ENCODE measurements at places on chromosomes 1 and 21. TPM values are rescaled to one million over a fixed set of nuclear protein-coding genes. Genes with fewer than 3 reads are reported as not detected.

NCAM2 gene
- 0.13 TPM for total RNA-seq

CHIA gene
- not detected for total RNA-seq

DNA sequence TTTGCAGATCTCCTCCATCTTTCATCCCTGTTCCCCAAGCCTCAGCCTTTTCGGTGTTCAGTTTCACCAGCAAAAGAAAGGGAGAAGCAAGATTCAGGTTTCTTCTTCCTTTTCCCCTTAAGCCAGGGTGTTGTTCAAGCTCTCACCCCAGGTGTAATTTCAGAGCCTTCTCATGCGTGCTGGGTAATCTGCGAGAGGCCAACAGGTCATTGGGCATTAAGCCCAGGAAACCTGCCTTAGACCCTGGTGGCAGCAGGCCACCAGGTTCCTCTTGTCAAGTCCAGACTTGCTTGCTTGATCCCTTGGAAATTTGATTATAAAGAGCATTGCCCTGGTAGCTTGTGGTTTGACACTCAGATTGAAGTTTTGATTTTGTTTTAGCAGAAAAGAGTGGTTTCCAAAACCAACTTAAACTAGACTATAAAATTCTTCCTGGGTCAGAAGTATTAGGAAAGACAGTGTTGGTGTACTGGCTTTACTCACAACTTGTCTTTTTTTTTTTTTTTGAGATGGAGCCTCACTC, 6.9 kb downstream of the AKR1A1 start:
- H3K27me3 ChIP-seq: no peaks in the 10 kb centered on the region
- peaks cover 7% of the 10 kb centered on the region for H3K4me1 ChIP-seq

OR2L3 gene
- not detected for total RNA-seq

PDC gene
- total RNA-seq: not detected

ETNK2 gene
- not detected for total RNA-seq

GRCh38 chr1:231376101-231376500, 38.0 kb downstream of the SPRTN start:
- H3K27ac ChIP-seq: no peak overlapping the region
- no peaks in the 10 kb centered on the region for H3K27me3 ChIP-seq
- no peaks in the 10 kb centered on the region for H3K36me3 ChIP-seq
- H3K4me1 ChIP-seq: peaks cover 10% of the 10 kb centered on the region
- no peak overlapping the region for H3K4me3 ChIP-seq
- no peak for DNase-seq

SELP gene
- total RNA-seq: not detected

- no peak overlapping the region for H3K4me3 ChIP-seq
- no peak for DNase-seq
- H3K4me1 ChIP-seq: peaks cover 3% of the 10 kb centered on the region
- H3K27ac ChIP-seq: no peak overlapping the region
- no peaks in the 10 kb centered on the region for H3K36me3 ChIP-seq
These were observed 36.0 kb upstream of the COL6A2 start for GRCh38 chr21:46061950-46062349.

ENAH gene
- total RNA-seq: 0.40 TPM

GRCh38 chr21:29145852-29146453, 15.5 kb downstream of the MAP3K7CL start:
- no peak overlapping the region for H3K4me3 ChIP-seq
- H3K27ac ChIP-seq: no peak overlapping the region
- H3K27me3 ChIP-seq: no peaks in the 10 kb centered on the region
- H3K36me3 ChIP-seq: no peaks in the 10 kb centered on the region
- H3K4me1 ChIP-seq: no peaks in the 10 kb centered on the region
- DNase-seq: no peak

NCMAP gene
- total RNA-seq: not detected

- no peaks in the 10 kb centered on the region for H3K36me3 ChIP-seq
- H3K4me3 ChIP-seq: no peak overlapping the region
- no peaks in the 10 kb centered on the region for H3K27me3 ChIP-seq
These were observed 488.7 kb upstream of the USP24 start for GRCh38 chr1:55703726-55704363.

DNA sequence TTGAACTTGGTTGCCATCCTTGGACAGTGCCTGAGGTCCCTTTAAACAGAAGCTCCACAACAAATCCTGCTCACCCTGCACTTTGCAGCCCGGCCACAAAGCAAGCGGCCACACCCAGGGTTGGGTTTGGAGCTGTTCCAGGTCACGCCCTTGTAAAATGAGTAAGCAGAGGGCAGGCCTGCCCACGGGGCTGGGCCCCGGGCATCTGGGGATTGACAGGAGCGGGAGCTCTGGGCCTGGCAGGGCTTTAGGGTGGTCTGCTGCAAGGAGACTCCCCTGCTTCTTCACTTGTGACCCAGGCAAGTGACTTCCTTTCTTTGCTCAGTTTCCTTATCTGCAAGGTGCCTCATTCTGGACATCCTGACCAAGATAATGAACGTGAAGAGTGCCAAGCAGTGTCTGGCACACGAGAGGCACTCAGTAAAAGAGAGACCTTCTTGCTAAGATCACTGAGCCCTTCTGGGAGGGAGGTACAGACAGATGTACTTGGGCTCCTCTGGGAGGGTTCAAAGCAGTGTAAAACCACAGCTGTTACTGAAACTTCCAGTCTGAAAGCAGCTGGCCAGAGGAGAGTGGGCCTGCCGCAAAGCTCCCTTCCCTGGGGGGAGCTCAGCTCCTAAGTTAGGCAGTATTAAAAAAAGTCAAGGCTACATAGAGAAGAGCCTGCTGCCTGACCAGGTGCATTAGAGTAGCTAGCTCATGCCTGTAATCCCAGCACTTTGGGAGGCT, 2.6 kb downstream of the E2F2 start:
- peak overlapping the region; percentile 89 for H3K27ac ChIP-seq
- H3K36me3 ChIP-seq: no peaks in the 10 kb centered on the region
- peak overlapping the region; percentile 85 for H3K4me3 ChIP-seq
- peaks cover 74% of the 10 kb centered on the region for H3K4me1 ChIP-seq
- H3K27me3 ChIP-seq: no peaks in the 10 kb centered on the region

DNA sequence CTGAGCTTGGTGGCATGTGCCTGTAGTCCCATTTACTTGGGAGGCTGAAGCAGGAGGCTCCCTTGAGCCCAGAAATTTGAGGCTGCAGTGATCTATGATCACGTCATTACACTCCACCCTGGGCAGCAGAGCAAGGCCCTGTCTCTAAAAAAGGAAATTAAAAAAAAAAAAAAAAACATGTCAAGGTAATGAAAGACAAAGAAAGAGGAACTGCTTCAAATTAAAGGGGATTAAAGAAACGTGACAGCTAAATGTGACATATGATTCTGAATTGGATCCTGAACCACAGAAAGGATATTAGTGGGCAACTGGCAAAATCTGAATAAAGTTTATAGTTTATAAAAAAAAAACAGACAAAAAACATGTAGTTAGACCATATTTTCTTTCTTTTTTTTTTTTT, 3.8 kb upstream of the C2CD4D start:
- H3K4me1 ChIP-seq: peaks cover 10% of the 10 kb centered on the region
- no peaks in the 10 kb centered on the region for H3K36me3 ChIP-seq
- DNase-seq: no peak
- no peak overlapping the region for H3K27ac ChIP-seq
- no peaks in the 10 kb centered on the region for H3K27me3 ChIP-seq
- no peak overlapping the region for H3K4me3 ChIP-seq

DNA sequence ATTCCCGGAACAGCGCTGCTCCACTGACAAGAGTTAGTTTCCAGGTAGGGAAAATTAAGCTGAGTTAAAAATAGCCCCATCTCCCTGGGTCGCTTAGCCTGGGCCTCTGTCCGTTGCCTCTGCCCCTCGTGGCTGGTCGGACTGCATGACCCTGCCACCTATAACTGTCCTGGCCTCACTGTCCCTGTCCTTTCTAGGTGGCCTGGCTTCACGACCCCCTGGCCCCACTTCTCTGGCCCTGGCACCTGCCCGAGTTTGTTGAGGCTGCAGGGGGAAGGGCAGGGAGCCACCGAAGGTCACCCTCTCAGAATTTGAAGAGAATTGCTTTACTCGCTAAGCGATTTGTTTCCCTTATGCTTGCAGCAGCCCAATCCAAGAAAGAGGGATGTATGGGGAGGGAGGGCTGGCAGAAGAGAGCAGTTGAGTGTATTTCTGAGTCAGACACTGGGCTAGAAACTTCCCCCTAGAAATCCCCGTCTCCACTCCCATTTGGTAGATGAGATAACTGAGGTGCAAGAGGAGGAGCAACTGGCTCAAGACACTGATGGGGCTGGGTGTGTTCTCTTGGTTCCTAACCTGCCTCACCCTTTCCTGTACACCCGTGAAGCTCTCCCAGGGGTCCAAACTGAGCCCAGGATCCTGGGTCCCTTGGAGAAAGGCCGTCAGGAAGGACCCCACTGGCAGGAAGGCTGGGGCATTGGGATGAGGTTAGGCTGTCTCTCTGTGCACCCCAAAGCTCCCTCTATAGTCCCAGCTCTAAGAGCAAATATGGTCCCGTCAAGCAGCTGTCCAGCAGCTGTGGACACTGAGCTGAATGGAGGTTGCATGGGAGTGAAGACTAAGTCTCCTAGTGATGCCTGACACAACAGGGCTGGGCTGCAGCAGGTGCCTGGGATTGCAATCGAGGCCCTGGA, 2.9 kb upstream of the EDN2 start:
- peak overlapping the region; percentile 69 for H3K27ac ChIP-seq
- no peaks in the 10 kb centered on the region for H3K27me3 ChIP-seq
- 0 out of 2 replicates have a peak overlapping the region, but pooled peaks have one; percentile 45 for H3K4me3 ChIP-seq

PKNOX1 gene
- total RNA-seq: 13.3 TPM

- no peaks in the 10 kb centered on the region for H3K4me1 ChIP-seq
- H3K4me3 ChIP-seq: no peak overlapping the region
- H3K27me3 ChIP-seq: no peaks in the 10 kb centered on the region
- no peak overlapping the region for H3K27ac ChIP-seq
These were observed 485.2 kb downstream of the PLPP3 start for GRCh38 chr1:56094168-56094567.

GRCh38 chr21:45209685-45210284, 77.9 kb downstream of the POFUT2 start:
- H3K4me3 ChIP-seq: no peak overlapping the region
- peak; percentile 33 for DNase-seq

USH2A gene
- not detected for total RNA-seq

GRCh38 chr1:159092036-159092760, 15.6 kb upstream of the AIM2 start:
- H3K27me3 ChIP-seq: peaks cover 4% of the 10 kb centered on the region
- DNase-seq: no peak
- no peaks in the 10 kb centered on the region for H3K4me1 ChIP-seq
- no peak overlapping the region for H3K27ac ChIP-seq

DNA sequence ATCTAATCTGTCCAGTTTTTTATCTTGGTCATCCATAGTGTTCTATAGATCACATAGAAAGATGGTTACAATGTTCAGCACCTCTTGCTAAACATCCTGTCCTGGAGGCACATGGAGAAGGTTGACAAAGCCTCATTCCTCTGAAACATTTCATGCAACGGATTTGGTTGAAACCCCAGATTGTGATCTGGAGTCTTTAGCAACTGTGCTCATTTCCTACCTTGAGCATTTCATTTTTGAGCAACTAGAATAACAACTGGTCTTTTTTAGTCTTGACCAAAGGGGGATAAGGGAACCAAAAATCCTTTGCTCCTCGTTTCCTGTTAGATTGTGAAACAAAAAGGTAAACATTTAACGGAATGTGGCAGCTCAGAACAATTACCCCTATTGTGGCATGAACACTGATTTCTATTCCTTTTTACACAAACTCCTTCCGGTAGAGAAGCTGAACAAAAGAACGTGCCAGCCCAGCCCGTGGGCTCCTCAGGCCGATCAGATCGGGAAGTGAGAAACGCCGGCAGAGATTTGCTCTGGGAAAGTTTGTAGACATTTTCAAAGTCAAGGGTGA, 94.7 kb upstream of the ERRFI1 start:
- H3K27me3 ChIP-seq: no peaks in the 10 kb centered on the region
- H3K4me1 ChIP-seq: peaks cover 10% of the 10 kb centered on the region
- H3K36me3 ChIP-seq: no peaks in the 10 kb centered on the region
- peak overlapping the region; percentile 15 for H3K4me3 ChIP-seq
- peak overlapping the region; percentile 63 for H3K27ac ChIP-seq
- DNase-seq: peak; percentile 23

DNA sequence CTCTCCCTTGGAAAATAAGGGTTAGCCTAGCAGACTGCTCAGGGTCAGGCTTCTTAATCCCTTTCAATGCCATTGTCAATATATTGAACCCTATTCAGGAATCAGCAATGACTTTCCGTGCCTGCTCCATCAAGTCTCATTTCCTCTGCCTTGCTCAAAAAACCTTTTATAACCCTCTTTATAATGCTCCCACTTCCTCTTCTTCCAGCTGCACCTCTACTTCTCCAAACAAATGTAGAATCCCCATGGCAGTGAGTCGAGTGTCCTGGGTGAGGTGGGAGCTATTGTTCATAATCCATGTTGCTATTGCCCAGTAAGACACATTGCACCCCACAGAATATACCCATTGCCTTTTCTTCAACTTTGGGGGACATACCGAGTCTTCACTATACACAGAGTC, 58.6 kb downstream of the OLIG1 start:
- H3K27me3 ChIP-seq: peaks cover 2% of the 10 kb centered on the region
- no peak overlapping the region for H3K4me3 ChIP-seq
- H3K36me3 ChIP-seq: no peaks in the 10 kb centered on the region
- no peak overlapping the region for H3K27ac ChIP-seq
- H3K4me1 ChIP-seq: no peaks in the 10 kb centered on the region

C1orf87 gene
- total RNA-seq: not detected

DNA sequence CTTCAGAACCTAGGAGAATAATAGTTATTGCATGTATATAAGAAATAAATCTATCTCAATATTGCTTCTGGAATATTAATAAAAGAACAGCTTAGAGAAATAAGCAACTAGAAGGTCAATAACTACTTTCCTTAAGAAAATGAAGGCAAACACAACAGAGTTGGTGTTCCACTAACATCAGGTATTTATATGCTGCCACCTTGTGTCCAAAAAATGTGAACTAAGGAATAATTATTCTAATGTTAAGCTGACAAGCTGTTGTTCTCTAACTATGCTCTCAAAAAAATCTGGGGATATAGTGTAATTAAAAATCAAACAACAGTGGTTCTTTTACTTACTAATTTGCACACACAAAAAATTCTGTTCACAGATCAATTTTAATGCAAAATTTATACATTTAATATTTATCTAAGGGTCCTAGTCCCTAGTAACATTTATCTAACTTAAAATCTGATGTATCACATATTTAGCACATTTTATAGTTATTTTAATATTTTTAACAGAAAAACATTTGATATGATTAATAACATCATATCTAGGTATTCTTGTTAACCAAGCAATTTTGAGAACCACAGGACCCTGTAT, 39.6 kb downstream of the UCHL5 start:
- H3K27me3 ChIP-seq: no peaks in the 10 kb centered on the region
- H3K4me1 ChIP-seq: no peaks in the 10 kb centered on the region
- H3K36me3 ChIP-seq: peaks cover 8% of the 10 kb centered on the region
- no peak overlapping the region for H3K4me3 ChIP-seq
- no peak overlapping the region for H3K27ac ChIP-seq

DNA sequence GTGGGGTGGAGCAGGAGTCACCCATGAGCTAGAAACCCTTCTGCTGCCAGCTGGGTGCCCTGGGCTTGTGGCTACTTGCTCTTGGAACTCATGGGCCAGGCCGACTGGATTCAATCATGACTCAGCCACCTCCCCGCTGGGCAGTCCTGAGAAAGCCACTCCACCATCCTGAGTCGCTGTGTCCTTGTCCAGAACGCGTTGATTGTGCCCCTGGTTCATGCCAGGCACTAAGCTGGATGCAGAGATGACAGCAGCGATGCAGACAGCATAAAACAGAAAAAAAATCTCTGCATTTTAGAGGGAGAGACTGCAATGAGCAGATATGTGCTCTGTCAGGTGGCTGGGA, 10.6 kb downstream of the PADI1 start:
- DNase-seq: no peak
- H3K4me3 ChIP-seq: no peak overlapping the region
- H3K27ac ChIP-seq: no peak overlapping the region
- H3K27me3 ChIP-seq: peaks cover 2% of the 10 kb centered on the region

All from GM12878 (cell line).